ENCODE measurements at places on chromosomes 5 and 9.

DNA sequence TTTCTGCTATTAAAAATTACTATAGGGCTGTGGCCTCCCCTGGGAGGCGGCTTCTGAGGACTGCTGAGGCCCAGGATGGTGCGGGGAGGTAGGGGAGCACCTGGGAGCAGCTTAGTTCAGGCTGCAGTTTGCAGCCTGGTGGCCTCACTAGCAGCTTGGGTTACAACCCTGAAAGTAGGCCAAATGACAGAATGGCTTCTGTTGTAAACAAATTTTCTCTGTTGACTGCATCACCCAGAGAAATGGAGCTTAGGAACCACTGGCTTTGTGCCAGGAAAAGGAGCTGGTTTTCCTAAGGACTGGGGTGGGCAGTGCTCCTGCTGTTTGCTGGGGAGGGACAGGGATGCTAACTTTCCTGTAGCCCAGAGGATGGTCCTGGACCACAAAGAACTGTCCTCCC, 130.3 kb downstream of the ENTREP1 start:
- no peak for DNase-seq

DNA sequence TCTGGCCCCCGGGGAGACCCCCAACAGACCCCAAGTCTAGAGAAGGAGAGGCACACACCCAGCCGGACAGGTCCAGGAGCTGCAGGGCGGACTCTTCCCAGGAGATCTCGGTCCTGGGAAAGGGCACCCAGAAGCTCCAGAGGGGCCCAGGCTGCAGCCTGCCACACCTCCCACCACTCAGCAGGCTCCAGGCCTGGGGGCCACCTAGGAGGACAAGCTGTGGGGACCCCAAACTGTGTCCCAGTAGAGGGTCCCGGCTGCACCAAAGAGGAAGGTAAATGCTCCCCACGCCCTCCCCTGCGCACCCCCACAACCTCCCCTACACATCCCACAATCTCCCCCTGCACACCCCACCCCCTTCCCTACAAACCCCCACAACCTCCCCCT, 48.5 kb downstream of the PLEKHG4B start:
- no peak for DNase-seq

DNA sequence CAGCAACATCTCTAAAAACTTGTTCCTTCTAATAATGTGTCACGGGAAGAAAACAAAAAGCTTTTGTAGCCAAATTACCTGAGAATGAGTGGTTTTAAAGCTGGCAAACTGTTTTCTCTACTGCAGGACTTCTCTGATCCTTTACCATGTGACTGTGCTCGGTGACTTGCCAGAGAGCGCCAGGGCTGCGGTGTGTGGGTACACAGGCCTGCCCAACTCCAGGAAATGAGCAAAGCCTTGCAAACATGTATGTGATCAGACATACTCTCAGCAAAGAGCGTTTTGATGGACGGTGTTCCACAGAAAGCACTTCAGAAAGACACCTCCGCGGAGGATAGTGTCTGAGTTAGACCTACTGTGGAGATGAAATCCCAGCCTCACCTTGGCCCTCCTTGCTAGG, 157.3 kb downstream of the SPOCK1 start:
- no peak for DNase-seq

DNA sequence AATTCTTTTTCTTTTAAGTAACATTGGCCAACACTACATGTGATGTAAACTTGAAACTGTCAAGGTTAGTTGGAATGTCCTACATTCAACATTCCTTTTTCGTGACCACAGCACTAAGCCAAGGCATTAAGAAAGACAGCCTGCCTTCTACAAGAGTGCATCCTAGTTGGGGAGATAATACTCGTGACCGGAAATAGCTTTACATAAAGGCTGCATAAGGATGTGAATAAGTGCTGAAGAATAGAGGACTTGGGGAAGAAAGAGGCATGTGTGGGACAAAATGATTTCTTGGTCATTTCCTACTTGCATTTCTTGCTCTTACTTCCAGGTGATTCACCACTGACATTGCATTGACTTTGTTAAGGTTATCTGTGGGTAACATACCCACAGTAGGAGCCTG, 282.0 kb downstream of the DMRT2 start:
- DNase-seq = no peak

- DNase-seq = no peak
Observed at GRCh38 chr5:1517838-1518237, 5.9 kb downstream of the LPCAT1 start.

DNA sequence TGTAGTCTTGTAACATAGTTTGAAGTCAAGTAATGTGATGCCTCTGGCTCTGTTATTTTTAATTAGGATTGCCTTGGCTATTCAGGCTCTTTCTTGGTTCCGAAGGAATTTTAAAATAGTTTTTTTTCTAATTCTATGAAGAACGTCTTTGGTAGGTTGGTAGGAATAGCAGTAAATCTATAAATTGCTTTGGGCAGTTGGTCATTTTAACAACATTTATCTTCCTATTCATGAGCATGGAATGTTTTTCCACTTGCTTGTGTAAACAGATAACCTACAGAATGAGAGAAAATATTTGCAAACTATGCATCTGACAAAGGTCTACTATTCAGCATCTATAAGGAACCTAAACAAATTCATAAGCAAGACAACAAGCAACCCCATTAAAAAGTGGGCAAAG, 173.2 kb upstream of the TRPC7 start:
- no peak for DNase-seq

GRCh38 chr9:120698766-120699165, 15.5 kb downstream of the MEGF9 start:
- DNase-seq = no peak

DNA sequence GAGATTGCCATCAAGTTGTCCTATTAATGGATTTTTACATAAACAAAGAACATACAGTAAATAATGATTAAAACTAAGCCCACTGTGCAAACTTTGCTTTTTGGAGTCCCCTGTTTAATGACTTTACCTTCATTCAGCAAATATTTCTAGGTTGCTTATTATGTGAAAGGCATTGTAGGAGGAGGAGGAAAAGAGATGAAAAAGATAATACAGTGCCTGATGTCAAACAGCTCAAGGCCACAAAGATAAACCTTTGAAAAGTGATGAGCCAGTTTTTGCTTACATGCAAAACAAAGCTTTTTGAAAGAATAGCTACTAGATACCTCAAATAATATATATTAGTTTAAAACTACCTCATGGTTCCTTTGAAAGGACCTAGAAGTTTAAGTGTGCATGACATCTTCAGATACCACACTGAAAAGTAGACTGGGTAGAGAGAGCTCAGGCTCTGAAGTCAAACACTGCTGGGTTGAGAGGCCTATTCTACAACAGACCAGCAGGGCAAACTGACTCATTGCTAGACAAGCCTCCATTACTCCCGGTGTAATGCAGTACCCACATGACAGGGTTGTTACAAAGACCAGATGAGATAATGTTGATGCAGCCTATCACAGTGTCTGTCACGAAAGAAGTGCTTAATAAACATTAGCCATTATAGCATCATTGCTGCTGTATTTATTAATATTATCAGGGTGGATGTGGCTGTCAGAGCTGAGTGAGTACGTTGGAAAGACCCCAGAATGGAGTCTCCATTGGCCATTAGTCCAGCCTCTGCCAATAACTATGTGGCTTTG, 11.8 kb downstream of the DEPDC1B start:
- DNase-seq = no peak
